ENCODE measurements at places on chromosomes 12 and 14.

GRCh38 chr12:12788675-12789368 is 3.4 kb downstream of the APOLD1 start:
- DNase-seq = peak; percentile 88

DNA sequence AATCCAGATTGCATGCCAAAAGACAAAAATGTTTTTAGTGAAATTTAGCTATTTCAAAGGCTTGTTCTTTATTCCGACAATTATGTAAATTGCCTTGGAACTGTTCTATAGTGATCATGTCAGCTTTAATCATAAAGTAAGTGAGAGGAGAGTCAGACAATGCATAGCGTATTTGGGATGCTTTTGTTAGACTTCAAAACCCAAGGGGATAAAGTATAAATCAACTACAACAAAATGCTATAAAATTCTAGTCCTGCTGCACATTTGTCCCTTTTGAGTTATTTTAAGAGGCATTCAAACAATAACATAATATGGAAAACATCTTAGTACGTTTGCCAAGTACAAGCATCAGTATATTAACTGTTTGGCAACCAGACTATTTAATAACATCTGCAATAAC is 11.3 kb downstream of the RTRAF start:
- DNase-seq = no peak

DNA sequence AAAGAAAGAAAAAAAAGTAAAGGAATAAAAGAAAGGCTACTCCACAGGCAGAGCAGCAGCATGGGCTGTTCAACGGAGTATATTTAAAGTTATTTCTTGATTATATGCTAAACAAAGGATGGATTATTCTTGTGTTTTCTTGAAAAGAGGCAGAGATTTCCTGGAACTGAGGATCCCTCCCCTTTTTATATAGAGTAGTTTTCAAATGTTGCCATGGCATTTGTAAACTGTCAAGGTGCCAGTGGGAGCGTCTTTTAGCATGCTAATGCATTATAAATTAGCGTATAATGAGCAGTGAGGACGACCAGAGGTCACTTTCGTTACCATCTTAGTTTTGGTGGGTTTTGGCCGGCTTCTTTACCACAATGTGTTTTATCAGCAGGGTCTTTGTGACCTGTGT is 383.0 kb downstream of the PCNX1 start:
- DNase-seq = no peak

DNA sequence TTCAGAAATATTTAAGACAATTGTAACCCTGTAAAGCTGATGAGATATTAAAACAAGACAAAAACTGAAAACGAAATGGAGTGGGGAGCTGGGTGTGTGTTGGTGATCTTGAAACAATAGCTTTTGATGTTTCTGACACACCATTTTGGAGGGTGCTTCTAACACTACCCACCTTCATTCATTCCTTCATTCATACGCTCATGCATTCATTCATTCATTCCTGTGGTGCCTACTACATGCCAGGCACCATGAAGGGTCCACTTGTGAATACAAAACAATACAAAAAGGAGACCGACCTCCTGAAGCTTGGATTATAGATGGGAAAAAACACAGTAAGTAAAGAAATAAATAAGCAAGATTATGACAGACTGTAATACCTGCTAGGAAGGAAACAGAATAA is 60.5 kb downstream of the FOXN3 start:
- DNase-seq = no peak

DNA sequence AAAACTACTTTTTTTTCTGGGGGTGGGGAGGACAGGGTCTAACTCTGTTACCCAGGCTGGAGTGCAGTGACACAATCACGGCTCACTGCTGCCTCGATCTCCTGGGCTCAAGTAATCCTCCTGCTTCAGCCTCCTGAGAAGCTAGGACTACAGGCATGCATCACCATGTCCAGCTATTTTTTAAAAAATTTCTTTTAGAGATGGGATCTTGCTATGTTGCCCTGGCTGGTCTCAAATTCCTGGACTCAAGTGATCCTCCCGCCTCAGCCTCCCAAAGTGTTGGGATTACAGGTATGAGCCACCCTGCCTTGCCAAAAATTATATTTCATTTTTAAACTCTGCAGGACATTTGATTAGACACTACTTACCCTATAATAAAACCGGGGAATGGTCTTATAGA is 5.5 kb downstream of the PPP2R3C start:
- no peak for DNase-seq

GRCh38 chr12:46380022-46380796 is 7.6 kb upstream of the SLC38A2 start:
- no peak for DNase-seq

DNA sequence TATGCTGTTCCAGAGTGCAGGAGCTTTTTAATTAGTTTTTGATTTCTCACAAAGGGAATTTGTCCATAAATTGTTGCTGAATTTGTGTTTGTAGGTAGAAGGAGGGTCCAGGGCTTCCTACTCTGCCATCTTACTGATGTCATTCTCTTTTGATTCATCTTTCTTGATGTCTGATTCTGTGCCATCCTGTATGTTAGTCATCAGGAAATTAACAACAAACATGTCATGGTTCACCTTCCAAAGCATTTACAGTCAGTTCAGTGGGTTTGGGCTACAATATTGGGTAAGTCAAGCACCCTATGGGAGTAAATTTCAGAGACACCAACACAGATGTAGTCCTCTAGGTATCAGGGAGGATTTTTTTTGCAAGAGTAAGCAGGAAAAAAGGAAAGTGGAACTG is 135.2 kb upstream of the SLC38A2 start:
- no peak for DNase-seq

DNA sequence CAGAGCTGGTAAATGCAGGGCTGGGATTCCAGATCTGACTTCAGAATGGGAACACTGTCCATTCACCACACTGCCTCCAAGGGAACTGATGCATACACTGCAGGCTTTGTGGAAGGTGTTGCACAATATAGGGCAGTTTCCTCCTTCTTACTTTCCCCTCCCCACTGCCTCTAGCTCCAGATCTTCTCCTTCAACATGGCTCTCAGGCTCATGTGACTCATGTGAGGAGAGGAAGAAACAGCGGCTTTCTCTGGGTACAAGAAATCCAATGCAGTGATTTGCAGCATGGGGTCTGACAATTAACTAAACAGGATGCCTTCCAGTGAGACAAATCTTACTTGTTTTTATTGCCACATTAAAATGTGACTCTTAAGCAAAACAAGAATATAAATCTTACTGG is 447.6 kb upstream of the CCDC196 start:
- no peak for DNase-seq

- no peak for DNase-seq
Measured at GRCh38 chr12:26135010-26135420, 10.2 kb upstream of the BHLHE41 start.

GRCh38 chr12:569803-570434 is 93.3 kb downstream of the NINJ2 start:
- peak; percentile 95 for DNase-seq

GRCh38 chr14:24232645-24233537 is at the start of gene GMPR2:
GMPR2 (plus strand) TSS chr14:24232929; CDS start chr14:24233254, 325 bp downstream.
- DNase-seq = no peak

DNA sequence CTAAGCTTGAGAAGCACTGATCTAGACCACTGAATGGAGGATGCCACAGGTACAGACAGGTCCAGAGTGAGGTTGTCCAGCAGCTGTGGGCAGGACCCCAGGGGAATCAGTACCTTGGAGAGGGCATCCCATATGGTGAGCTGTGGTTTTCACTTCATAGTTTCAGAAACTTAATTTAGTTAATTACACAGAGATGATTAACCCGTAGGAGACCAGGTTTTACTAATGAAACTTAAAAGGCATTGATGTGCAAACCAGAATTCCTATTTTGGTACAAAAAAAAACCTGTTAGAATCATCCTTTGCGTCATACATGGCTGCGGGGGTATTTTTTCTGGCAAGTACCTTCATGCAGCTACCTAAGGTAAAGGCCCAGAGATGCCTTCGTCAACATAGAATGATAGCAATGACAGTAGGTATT is 159.3 kb downstream of the DACT1 start:
- DNase-seq = no peak

GRCh38 chr14:24093207-24093900 is 757 bp upstream of the PCK2 start:
- no peak for DNase-seq

DNA sequence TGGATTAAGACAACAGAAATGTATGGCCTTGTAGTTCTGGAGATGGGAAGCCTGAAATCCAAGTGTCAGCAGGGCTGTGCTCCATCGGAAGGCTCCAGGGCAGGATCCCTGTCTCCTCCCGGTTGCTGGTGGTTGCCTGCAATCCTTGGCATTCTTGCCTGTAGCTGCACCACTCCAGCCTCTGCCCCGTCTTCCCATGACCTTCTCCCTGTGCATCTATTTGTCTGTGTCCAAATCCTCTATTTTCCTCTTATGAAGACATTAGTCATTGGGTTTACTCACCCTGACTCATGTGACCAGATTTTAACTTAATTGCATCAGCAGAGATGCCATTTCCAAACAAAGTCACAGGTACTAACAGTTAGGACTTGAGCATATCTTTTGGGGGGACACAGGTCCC is 15.1 kb downstream of the TUNAR start:
- no peak for DNase-seq

DNA sequence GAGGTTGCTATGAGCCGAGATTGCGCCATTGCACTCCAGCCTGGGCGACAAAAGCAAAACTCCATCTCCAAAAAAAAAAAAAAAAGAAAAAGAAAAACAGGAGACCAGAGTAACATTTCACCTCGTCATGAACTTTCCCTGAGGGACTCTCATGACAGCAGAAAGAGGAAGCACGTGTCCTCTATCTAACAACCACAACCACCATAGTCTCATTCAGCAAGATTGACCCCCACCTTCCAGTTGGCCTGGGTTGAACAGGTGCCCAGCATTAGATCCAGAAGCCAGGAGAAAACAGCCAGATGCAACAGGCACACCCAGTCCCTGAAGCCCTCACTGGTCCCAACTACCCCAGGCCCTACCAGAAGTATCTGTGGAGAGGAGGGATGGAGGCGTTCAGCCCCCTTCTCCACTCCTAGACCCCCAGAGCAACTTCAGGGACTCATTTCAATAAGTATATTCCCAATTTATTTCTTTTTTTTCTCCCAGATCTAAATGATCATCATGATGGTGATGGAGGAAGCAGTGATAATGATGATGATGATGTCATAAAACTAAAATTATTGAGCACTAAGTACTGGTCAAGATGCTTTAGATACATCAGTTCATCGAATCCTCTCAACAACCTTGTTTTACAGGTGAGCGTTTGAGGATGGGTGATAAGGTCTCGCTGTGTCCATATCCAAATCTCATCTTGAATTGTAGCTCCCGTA is 235.0 kb downstream of the EFCAB11 start:
- DNase-seq = no peak

DNA sequence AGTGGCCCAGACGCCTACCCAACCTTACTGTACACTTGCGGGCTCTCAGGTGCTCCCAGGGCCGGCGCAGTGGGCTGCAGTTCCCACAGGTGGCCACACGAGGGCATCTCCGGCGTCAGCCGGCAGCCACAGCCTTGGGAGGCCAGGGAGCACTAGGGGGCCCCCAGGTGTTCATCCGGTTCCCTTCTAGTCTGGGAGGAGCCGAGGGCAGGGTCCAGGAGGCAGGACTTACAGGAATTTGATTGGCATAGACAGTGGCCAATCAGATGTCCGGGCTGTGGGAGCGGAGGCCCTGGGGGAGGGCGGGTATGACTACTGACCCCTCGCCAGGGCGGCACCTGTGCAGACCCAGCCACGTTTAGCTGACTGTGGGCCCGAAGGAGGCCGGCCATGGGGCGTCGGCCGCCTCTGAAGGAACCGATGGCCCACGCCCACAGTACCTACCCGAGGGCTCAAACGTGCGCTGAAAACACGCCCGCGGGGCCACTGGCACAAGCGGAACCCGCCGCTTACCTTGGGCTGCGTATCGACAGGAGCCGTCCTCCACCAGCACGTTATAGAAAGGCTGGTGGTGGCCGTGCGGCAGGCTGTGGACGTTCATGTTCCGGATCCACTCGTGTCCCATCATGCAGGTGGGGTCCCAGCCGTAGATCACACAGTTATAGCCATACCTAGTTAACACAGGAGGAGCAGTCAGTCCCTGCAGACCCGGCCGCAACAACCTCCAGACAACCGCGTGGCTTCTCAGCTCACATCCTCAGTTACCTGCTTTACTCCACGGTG is 34.8 kb downstream of the FBXO21 start:
- DNase-seq = peak; percentile 53

- DNase-seq = no peak
Measured at GRCh38 chr12:46222636-46223035, 46.2 kb downstream of the SLC38A1 start.

DNA sequence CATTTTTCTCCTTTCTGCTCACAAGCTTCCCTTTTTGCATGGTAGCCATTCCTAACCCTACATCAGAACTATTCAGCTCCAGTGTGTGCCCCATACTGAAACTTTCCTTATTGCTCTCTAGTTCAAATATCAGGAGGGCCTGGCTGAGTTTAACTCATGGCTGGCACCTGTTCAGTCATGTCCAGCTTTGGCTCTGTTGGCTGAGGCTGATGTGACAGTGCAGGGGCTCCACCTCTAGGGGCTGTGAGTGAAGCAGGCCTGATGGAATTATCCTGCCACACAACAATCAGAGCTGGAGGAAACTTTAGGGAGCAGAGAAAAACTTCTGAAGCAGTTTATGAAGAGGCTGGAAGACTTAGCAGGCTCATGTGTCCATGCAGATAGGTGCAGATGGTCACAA is 8.5 kb downstream of the COQ6 start:
- DNase-seq = no peak

- peak; percentile 86 for DNase-seq
Measured at GRCh38 chr14:93788543-93789227, 400 bp upstream of the PRIMA1 start.

GRCh38 chr14:74832849-74833248 is 43.1 kb downstream of the PROX2 start:
- DNase-seq = no peak

- DNase-seq = no peak
Measured at GRCh38 chr12:3134126-3134525, 56.9 kb downstream of the TSPAN9 start.

DNA sequence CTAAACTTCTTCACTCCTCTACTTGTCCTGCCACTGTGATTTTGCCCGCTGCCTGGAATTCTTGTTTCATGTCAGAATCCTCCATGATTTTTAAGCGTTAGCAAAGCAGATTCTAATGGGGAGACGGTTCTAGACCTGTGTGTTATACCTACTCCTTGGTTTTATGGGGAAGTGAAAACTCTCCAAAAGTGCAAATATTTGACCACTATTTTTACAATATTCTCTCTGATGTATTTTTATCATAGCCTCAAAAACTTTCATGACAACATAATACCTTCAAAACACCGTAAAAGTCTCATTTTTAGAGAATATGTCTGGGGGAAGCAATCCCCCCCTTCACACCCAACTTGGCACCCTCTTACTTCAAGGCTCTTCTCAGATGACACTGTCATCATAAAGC is 12.9 kb upstream of the KRAS start:
- no peak for DNase-seq

DNA sequence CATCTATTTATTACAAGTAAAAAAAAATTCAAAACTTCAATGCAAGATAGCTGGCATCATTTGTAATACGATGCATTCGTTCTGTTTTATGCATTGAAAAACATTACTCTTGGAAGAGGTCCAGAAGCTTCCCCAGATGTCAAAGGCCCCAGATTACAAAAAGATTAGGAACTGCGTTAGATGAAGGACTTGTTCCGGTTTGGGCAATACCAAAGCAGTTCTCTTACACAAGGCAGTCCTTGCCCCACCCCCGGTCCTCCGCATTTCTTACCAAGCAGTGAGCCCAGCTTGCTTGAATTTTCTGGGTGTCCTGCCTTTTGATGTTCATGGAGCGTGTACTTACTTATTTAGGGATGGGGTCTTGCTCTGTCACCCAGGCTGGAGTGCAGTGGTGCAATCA is 4.8 kb upstream of the HVCN1 start:
- DNase-seq = no peak

GRCh38 chr14:69880044-69880487 is 850 bp downstream of the SMOC1 start:
- DNase-seq = no peak

All from eye (tissue), 1 donor.